ENCODE measurements at places on chromosomes 16 and 17.

GRCh38 chr17:13035420-13035819, 17.6 kb upstream of the ELAC2 start:
- no peak for DNase-seq

DNA sequence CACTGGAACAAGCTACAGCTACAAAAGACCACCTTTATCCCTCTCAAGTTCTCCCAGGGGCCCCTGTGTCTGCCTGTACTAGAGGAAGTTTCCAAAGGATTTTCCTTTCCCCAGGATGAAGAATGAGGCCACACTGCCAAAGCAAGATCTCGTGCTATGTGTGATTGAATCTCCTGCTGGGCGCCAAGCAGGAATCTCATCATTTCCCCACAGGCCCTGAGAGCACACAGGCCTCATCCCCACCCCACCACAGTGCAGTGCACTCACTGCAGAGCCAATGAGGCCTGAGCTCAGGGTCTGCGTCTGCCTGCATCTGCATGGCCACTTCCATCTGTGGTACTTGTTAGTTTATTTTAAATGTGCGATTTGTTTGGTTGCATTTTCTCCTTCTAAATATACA, 387.4 kb upstream of the ASIC2 start:
- no peak for DNase-seq

DNA sequence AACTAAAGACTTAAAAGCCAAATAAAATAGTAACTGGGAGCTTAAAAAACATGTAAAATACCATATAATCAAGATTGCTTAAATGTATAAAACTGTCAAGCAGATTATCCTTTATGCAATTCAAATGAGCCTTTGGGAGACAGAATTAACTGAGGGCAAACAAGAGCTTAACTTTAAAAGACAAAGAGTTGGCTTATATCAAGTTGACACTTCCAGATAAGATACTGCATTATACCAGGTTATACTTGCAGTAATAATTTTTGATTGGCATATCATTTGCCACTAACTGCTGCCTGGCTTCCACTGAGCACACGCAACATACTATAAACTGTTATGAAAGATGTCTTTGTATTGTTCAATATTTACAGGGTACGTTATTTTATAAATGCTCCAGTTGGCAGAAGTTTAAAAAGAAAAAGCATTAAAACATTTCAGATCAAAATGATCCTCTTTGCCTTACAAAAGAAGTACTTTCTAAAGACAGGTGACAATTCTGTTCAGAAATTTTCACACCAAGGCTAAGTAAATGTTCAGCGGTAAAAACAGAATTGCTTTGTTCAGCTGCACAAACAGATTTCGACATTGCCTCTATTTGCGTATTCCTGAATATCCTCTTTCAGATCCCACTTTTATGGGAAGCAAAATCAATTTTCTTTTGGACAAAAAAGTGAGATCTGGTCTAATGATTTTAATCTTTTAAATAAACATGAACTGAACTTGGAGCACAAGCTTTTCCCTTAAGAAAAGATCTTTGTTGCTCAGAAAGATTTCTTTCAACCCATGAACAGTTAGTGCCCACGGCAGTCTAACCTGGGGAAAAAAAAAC, 50.7 kb downstream of the TOX3 start:
- DNase-seq = no peak

- DNase-seq = no peak
Measured at GRCh38 chr17:71398800-71399219, 722.0 kb upstream of the SOX9 start.

All from C1 segment of cervical spinal cord (tissue), 14 donors.